T-helper 17 cell (primary cell): ENCODE measurements at places on chromosomes 7 and 10.

DNA sequence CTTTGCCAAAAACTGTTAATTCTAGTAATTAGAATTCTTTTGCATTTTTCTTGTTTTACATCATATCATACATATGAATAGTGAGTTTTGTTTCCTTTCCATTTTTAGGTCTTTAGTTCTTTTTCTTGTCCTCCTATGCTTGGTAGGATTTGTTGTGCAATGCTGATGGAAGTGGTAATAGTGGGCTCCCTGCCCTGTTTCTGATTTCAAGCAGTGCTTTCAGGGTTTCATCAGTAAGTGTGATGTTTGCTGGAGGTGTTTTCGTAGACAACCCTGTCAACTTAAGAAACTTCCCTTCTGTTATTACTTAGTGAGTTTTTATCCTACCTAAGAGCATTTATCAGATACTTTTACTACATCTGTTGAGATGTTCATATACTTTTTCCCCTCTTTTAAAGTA is 50.5 kb downstream of the CSGALNACT2 start:
- DNase-seq = no peak

GRCh38 chr10:43822631-43823580 is 174.2 kb upstream of the ZNF32 start:
- DNase-seq = no peak

DNA sequence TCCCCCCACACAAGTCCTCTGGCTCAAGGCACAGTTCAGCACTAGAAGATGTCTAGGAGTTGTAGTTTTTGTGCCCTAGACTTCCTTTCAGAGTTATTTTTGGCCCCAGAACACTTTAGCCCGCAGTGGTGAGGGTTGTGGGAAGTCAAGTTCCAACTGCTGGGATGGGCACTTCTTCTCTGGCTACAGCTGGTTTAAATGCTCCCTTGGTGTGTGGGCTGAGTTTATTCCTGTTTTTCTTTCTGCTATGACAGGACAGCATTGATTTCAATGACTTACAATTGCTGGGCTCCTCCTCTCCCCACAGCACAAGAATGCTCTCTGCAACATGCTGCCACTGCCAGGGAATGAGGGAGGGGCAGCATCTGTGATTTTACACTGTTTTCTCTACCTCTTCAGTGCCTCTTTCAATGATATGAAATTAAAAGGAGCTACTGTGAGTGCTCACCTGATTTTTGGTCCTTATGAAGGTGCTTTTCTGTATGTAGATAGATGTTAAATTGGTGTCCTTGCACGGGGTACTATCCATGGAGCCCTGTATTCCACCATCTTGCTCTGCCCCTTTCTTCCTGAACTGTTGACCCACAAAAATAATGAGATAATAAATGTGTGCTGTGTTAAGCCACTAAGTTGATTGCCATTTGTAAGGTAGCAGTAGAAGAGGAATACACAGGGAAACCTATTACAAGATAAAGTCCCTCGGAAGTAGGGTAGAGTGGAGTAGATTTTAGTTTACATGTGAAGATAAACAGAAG is 56.3 kb downstream of the SLC13A1 start:
- DNase-seq = no peak

DNA sequence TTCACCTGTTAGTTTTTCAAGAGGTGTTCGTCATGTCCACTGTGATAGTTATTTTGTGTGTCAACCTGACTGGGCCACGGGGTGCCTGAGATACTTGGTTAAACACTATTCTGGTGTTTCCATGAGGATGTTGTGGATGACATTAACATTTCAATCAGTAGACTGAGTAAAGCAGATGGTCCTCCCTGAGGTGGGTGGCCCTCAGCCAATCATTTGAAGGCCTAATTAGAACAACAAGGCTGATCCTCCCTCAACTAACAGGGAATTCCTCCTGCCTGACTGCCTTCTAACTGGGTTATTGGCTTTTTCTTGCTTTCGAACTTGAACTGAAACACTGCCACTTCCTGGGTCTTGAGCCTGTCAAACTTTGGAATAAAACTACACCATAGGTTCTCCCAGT is 75.8 kb downstream of the ENO4 start:
- DNase-seq = no peak

DNA sequence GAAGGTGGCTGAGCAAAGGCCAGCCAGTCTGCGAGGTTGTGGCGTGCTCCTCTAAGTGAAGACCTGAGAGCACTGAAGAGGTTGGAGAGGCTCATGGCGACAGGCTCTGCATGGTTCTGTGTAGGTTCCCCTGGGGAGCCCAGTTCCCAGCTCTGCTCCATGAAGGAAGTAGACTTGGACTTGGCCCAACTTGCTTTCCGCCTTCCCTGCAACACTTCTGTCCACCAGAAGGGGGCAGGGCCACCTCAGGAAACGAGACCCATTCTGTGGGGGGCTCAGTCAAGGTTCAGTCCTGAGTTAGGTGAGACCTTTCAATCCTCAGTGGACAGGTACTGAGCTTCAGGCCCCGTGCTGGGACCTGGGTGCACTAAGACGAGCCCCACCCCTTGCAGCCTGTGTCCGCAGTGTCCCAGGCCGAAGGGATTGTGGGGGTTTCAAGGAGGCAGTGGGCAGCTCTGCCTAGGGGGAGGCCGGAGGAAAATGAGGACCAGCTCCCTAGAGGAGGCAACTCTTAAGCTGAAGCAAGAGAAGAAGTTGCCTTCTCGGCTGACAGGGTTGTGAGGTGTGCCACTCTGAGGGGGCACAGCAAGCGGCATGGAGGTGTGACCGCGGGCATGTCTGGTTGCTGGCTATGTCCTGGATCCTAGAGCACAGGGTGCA is 15.0 kb upstream of the PCBD1 start:
- DNase-seq = no peak

GRCh38 chr10:96387601-96388000 is 28.8 kb upstream of the OPALIN start:
- DNase-seq = no peak

DNA sequence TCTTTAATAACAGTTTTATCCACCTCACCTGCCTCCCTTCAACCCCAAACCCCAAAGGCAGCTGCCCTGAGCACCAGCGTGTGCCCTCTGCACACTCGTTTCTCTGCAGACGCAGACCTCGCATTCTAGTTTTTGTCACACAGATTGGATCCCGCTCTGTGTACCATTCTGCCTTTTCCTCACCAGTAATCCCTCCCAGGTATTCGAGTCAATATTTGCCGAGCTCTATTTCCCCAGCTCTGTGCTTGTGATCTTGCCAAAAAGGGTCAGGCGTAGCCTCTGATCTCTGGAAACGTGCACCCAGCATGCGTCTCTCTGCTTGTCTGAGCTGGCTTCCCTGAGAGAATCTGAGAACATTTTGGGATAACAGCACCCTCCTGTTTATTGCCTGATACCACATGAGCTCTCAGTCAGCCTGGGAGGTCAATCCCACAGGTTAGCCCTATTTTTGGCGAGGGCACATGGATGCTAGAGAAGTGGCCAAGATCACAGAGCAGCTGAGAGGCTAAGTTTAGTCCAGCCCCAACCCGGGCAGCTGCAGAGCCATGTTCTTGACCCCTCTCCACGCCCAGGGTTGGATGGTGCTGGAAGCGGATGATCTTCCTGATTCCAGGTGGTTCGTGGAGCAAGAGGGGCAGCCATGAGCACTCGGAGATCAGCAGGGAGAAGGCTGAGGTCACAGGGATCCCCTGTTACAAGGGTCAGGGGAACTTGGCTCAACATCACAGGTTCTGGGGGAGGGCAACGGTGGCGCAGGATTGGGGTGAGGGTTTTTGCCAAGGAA is 29.1 kb downstream of the FOXL3 start:
- no peak for DNase-seq

- no peak for DNase-seq
Observed at GRCh38 chr10:60123668-60124067, 217.3 kb upstream of the CCDC6 start.

- DNase-seq = no peak
Observed at GRCh38 chr7:124022551-124022950, 10.3 kb downstream of the TMEM229A start.

DNA sequence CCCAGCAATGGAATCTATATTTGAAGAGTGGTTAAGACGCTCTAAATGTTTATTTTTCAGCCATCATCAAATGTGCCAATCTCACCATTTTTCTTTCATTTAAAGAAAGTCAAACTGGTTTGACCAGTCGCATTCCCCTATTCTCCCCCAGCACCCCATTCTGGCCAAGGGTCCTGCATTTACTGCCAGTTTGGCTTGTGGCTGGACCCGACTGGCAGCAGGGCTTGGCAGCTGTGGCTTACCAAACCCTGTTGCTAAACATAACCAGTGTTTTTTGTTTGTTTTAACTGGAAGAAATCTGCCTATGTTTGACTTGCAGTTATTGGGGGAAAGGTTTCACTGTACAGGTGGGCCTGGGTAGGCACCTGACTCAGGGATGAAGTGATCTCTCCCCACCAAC is 116.3 kb downstream of the CYP26A1 start:
- DNase-seq = no peak

DNA sequence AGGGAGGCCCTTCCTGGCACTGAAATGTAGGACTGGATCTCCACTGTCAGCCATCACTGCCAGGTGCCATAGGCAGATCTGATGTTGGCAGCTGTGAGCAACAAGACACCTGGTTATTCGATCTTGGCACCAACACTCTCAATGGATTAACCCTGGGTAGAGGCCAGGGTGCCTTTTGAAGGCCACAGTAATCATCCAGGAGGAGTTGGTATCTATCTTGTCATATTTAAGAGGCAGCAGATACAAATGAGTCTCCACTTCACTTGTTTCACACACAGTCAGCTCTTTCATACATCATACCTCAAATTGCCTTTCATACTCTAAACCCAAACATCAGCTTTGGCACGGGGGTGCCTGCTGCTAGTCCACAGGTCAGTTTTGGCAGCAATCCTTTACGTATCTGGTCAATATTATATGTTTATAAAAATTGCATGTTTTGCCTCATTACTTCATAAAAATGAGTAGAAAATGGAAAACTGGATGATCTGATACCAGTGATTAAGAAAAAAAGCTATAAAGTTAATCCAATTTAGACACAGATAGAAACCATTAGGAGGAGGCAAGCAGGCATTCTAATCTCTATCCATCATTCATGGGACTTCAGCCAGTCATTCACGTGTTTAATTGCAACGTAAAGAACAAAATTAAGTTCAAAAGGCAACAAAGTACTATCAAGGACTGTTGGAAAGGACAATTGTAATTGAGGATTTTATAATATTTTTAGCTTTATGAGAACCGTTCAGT is 12.7 kb upstream of the CACUL1 start:
- DNase-seq = no peak

GRCh38 chr10:12644380-12645144 is 295.2 kb downstream of the CAMK1D start:
- DNase-seq = no peak

- DNase-seq = no peak
Observed at GRCh38 chr7:37224746-37225145, 223.9 kb downstream of the ELMO1 start.

DNA sequence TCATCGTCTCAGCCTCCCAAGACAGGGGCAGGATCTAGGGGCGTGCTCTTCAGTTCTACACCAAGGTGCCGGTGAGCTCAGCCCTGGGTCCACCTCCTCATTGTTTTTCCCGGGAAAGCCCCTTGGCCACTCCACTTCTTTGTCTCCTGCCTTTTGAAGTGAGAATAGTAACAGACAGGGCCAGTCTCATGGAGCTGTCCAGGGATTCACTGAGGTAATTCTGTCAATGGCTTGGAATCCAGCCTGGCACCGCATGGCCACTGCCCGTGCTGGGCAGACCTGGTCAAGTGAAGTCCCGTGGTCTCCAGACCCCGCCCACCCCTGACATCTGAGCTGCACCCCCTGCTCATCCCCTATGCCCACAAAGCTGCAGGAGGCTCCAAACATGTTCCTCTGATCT is 138.9 kb downstream of the TNS3 start:
- DNase-seq = no peak

DNA sequence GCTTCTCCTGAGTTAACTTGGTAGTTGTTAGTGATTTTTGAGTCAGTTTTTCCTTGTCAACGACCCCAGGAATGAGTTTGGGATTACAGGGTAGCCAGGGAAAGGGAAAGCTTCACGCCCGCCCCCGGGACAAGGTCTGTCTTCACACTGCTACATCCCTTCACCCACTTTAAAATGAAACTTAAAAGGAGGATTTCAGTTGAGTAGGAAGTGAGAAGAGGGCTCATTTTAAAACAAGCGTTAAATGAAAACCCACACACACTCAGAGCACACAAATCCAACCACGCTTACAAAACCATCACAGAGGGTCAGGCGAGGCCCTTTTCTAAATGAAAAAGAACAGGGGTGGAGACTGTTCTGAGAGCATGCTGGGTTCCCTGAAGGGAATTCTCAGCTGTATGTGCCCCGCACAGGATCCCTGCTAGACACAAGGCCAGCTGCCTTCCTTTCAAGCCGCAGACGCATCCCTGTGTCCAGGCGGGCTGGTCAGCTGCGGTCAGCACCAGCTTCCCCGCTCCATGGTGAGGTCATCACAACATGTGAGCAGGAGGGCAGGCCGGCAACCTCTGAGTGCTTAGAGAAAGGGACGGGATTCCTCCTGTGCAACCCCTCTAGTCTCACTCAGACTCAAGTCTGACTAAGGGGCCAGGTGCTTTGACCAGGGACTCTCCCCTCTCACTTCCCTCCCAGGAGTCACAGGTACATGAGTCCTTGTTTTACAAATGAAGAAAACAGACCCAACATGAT is 111.8 kb downstream of the EGFR start:
- DNase-seq = no peak

GRCh38 chr10:79220307-79220706 is 127.0 kb upstream of the PPIF start:
- no peak for DNase-seq

GRCh38 chr10:110568055-110568735 is 700 bp downstream of the SMC3 start:
- DNase-seq = peak; percentile 36

DNA sequence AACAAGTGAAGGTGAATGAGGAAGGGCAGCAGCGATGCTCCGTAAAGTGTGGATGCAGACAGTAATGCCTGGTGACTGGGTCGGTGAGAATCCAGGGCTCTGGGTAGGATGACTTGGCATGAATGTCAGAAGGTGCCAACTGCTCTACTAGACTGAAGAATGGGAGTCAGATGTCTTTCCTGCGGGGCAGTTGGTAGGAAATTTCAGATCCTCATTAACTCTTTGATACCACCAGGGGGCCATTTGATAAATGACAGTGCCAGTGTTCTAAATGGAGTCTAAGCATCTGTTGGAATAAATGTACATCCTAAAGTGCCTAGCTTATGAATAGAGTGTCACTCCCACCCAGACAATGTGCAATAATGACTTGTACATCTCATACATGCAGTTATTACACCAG is 462.0 kb downstream of the GRM8 start:
- no peak for DNase-seq

GRCh38 chr7:50142425-50143017 is 49.5 kb upstream of the ZPBP start:
- DNase-seq = no peak
